ENCODE measurements at places on chromosomes 6 and 20. TPM values are rescaled to one million over a fixed set of nuclear protein-coding genes. Genes with fewer than 3 reads are reported as not detected.

- H3K27me3 ChIP-seq, result no peaks in the 10 kb centered on the region
- no peaks in the 10 kb centered on the region for H3K4me1 ChIP-seq
- peak overlapping the region; percentile 97 for H3K27ac ChIP-seq
- H3K36me3 ChIP-seq, result no peaks in the 10 kb centered on the region
These were observed 1.5 kb downstream of the FOXC1 start for GRCh38 chr6:1611322-1611571.

DNA sequence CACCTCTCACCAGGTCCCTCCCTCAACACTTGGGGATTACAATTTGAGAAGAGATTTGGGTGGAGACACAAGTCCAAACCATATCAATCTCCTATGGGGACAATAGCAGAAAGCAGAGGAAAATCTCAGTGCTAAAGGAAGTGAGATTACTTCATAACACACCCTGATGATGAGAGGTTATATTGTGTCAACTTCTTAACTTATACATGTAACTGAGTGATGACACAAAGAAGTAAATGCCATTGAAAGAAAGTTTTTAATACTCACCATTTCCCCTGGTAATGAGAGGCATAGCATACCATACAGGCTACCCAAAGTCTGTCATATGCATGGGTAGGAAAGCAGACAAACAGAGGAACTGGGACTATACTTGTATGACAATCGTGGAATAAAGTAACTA is 137.2 kb downstream of the MMUT start:
- no peaks in the 10 kb centered on the region for H3K36me3 ChIP-seq
- no peak overlapping the region for H3K27ac ChIP-seq
- no peak overlapping the region for H3K4me3 ChIP-seq
- H3K4me1 ChIP-seq, result no peaks in the 10 kb centered on the region

GRCh38 chr6:169862892-169863525 is 111.6 kb downstream of the ERMARD start:
- H3K4me3 ChIP-seq, result no peak overlapping the region
- no peaks in the 10 kb centered on the region for H3K27me3 ChIP-seq
- no peak overlapping the region for H3K27ac ChIP-seq
- H3K4me1 ChIP-seq, result peaks cover 6% of the 10 kb centered on the region
- DNase-seq, result peak; percentile 12
- H3K36me3 ChIP-seq, result no peaks in the 10 kb centered on the region

GRCh38 chr20:41167481-41168253 is 30.3 kb downstream of the PLCG1 start:
- no peak overlapping the region for H3K27ac ChIP-seq
- DNase-seq, result no peak
- peaks cover 10% of the 10 kb centered on the region for H3K4me1 ChIP-seq
- H3K27me3 ChIP-seq, result no peaks in the 10 kb centered on the region
- H3K4me3 ChIP-seq, result no peak overlapping the region
- H3K36me3 ChIP-seq, result no peaks in the 10 kb centered on the region

GRCh38 chr6:144793744-144794143 is 508.6 kb downstream of the UTRN start:
- no peak for DNase-seq
- H3K27me3 ChIP-seq, result no peaks in the 10 kb centered on the region
- H3K4me1 ChIP-seq, result no peaks in the 10 kb centered on the region
- no peak overlapping the region for H3K4me3 ChIP-seq
- H3K27ac ChIP-seq, result no peak overlapping the region

GRCh38 chr6:5450073-5450472 is 188.8 kb downstream of the FARS2 start:
- H3K27ac ChIP-seq, result no peak overlapping the region
- H3K27me3 ChIP-seq, result no peaks in the 10 kb centered on the region
- H3K4me1 ChIP-seq, result no peaks in the 10 kb centered on the region
- H3K4me3 ChIP-seq, result no peak overlapping the region

GRCh38 chr6:135534773-135535380 is 37.3 kb upstream of the AHI1 start:
- H3K4me3 ChIP-seq, result no peak overlapping the region
- no peaks in the 10 kb centered on the region for H3K27me3 ChIP-seq
- H3K4me1 ChIP-seq, result no peaks in the 10 kb centered on the region
- no peaks in the 10 kb centered on the region for H3K36me3 ChIP-seq

GRCh38 chr6:37483252-37483901 is 16.3 kb downstream of the CCDC167 start:
- H3K4me1 ChIP-seq, result peaks cover 11% of the 10 kb centered on the region
- no peaks in the 10 kb centered on the region for H3K36me3 ChIP-seq
- H3K27me3 ChIP-seq, result no peaks in the 10 kb centered on the region
- H3K27ac ChIP-seq, result no peak overlapping the region
- DNase-seq, result no peak

- H3K4me3 ChIP-seq, result no peak overlapping the region
- DNase-seq, result no peak
- H3K4me1 ChIP-seq, result no peaks in the 10 kb centered on the region
These were observed 200.8 kb upstream of the RIN2 start for GRCh38 chr20:19557291-19557690.

- no peaks in the 10 kb centered on the region for H3K36me3 ChIP-seq
- no peak overlapping the region for H3K4me3 ChIP-seq
- no peaks in the 10 kb centered on the region for H3K27me3 ChIP-seq
- peak; percentile 26 for DNase-seq
- H3K4me1 ChIP-seq, result peaks cover 8% of the 10 kb centered on the region
- H3K27ac ChIP-seq, result no peak overlapping the region
These were observed 44.7 kb downstream of the NFATC2 start for GRCh38 chr20:51497542-51498467.

- no peak overlapping the region for H3K27ac ChIP-seq
- no peak for DNase-seq
- no peaks in the 10 kb centered on the region for H3K4me1 ChIP-seq
- no peaks in the 10 kb centered on the region for H3K27me3 ChIP-seq
- no peaks in the 10 kb centered on the region for H3K36me3 ChIP-seq
These were observed 77.8 kb downstream of the ZFAND3 start for GRCh38 chr6:37897321-37897720.

- H3K27me3 ChIP-seq, result no peaks in the 10 kb centered on the region
- no peaks in the 10 kb centered on the region for H3K36me3 ChIP-seq
- H3K4me3 ChIP-seq, result no peak overlapping the region
- no peak for DNase-seq
- H3K27ac ChIP-seq, result no peak overlapping the region
These were observed 4.8 kb upstream of the ANKRD66 start for GRCh38 chr6:46741910-46742309.

DNA sequence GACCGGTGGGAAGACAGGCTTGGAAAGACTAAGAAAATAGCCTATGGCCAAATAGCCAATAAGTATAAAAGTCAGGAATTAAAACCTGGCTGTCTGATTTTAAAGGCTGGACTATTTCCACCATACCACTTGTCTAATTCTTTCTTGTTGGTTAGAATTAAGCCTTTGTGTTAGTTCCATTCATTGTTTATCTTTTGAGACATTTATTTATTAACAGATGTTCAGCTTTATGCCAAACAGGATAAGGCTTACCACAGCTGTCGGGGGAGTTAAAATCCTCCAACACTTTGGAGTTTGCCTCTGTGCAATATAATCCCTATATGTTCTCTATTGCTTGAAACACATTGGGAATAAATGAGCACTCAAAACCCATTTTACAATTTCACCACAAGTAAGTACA is 208.3 kb downstream of the TMEM200A start:
- H3K4me3 ChIP-seq, result no peak overlapping the region
- H3K4me1 ChIP-seq, result no peaks in the 10 kb centered on the region
- H3K27ac ChIP-seq, result no peak overlapping the region
- no peaks in the 10 kb centered on the region for H3K27me3 ChIP-seq
- no peaks in the 10 kb centered on the region for H3K36me3 ChIP-seq
- DNase-seq, result no peak

DNA sequence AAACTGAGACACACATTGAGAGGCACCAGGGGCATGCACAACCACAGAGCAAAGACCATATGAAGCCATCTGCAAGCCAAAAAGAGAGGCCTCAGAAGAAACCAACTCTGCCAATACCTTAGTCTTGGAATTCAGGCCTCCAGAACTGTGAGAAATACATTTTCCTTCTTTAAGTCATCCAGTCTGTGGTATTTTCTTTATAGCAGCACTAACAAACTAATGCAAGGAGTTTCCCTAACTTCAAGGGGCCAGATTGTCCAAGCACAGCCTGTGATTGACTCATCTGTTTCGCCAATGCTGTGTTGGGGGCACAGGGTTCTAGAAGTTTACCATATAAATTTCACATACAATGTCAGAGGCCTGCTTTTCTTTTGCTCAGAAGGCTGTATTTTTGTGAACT is 364.6 kb downstream of the GJA1 start:
- H3K27ac ChIP-seq, result no peak overlapping the region
- H3K4me1 ChIP-seq, result no peaks in the 10 kb centered on the region
- no peak overlapping the region for H3K4me3 ChIP-seq
- no peaks in the 10 kb centered on the region for H3K36me3 ChIP-seq

DNA sequence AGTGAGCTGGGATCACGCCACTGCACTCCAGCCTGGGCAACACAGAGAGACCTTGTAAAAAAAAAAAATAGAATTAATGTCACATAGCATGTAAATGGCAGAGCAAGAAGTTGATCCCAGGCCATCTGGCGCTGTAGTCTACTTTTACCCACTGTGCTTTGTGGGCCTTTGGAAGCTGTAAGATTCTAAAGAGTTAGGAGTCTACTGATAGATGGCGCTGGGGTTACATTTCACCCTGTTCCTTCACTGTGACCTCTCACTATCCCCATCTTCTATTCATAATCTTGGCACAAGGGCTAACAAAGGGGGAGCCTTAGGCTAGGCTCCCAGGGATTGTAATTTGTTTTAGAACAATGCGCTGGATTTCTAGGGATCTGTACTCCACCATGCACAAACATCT is 24.4 kb downstream of the SIRPD start:
- no peaks in the 10 kb centered on the region for H3K4me1 ChIP-seq
- no peak overlapping the region for H3K27ac ChIP-seq
- DNase-seq, result no peak
- no peaks in the 10 kb centered on the region for H3K36me3 ChIP-seq
- no peak overlapping the region for H3K4me3 ChIP-seq

GRCh38 chr20:45152405-45152804 is 22.3 kb upstream of the PI3 start:
- H3K36me3 ChIP-seq, result no peaks in the 10 kb centered on the region
- H3K4me1 ChIP-seq, result no peaks in the 10 kb centered on the region
- no peak for DNase-seq

GRCh38 chr6:120816794-120817193 is 517.5 kb downstream of the TBC1D32 start:
- no peak for DNase-seq
- H3K4me1 ChIP-seq, result no peaks in the 10 kb centered on the region
- no peaks in the 10 kb centered on the region for H3K36me3 ChIP-seq
- H3K4me3 ChIP-seq, result no peak overlapping the region
- no peaks in the 10 kb centered on the region for H3K27me3 ChIP-seq

DNA sequence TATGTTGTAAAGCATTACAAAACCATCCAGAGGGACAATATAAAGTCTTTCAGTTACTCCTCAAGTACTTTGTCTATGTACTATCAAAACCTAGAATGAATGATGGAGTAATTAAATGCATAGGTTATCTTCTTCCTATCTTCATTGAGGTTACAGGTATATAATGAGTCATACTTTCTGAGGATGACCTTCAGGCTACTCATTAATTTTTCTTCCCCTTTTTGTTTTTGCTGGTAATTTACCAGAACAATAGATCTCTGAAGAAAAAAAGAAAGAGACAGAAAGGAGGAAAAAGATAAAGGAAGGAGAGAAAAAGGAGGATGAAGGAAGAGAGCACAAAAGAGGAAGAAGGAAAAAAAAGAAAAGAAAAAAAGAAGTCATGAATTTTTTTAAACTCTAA is 398.4 kb downstream of the TBC1D32 start:
- H3K36me3 ChIP-seq, result no peaks in the 10 kb centered on the region
- H3K27ac ChIP-seq, result no peak overlapping the region
- no peaks in the 10 kb centered on the region for H3K27me3 ChIP-seq
- no peaks in the 10 kb centered on the region for H3K4me1 ChIP-seq
- DNase-seq, result no peak

Gene VNN1
- total RNA-seq, result 0.37 TPM

Gene FLRT3
- total RNA-seq, result 11.6 TPM

Gene TMEM244
- not detected for total RNA-seq

Gene ULBP3
- total RNA-seq, result 33.5 TPM

Gene SH3BGRL2
- 9.8 TPM for total RNA-seq

Gene MUC22
- 0.31 TPM for total RNA-seq

Gene SLC35D3
- total RNA-seq, result not detected

Gene DSN1
- 24.6 TPM for total RNA-seq

Gene SIRPD
- 46.7 TPM for total RNA-seq

Gene SLC24A3
- 2.4 TPM for total RNA-seq
